Posterior cingulate gyrus (tissue), 11 donors: ENCODE measurements at places on chromosomes 2 and 18.

DNA sequence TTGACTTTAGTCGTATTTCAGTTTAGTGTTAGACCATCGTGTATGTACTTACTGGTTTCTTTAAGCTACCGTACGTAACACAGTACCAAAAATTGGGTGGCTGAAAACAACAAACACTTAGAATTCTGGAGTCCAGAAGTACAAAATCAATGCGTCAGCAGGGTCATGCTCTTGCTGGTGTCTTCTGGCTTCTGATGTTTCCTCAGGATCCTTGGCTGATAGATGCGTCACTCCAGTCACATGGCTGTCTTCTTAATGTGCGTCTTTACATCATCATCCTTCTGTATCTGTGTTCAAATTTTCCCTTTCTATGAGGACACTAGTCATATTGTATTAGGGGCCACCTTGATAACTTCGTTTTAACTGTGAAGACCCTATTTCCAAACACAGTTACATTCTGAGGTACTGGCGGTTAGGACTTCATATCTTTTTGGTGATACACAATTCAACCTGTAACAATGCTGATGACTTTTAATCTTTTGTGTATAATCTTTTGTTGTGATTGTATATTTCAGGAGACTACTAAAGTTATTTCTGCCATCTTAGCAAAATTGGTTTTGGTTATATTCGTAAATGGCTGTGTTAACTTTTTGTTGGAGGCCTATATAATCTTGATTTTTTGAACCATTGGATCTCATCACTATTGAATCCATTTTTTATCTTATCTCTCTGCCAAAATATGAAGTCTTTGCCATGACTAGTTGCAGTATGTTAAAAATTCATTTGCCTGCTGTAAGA is 25.4 kb downstream of the ACTR3 start:
- DNase-seq, result no peak

DNA sequence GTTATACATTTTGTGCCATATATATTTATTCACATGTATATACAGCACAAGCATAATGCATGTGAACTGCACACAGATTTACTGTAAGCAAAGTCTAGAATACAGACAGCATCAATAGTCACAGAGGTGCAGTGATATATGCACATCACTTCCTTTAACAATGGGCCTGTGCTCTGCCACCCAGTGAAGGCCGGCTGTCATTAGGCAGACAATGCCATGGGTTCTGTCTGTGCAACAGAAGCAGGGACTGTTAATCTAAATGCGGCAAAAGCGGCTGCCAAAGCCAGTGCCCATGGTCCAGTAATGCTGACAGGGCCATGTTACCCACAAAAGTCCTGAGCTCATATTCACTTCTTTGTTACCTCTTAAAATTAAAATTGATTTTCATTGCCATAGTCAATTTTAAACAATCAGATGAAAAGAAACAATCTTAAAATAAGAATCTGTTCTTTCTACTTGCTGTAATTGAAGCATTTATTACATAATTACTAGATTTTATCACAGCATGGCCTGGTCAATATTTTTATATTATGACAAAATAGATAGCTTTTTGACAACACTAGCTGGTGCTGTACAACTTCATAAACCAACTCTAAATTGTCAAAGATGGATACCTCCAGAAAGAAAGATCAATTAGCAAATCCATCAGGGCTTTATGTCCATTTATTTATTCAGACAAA is 232.0 kb downstream of the STK39 start:
- no peak for DNase-seq

DNA sequence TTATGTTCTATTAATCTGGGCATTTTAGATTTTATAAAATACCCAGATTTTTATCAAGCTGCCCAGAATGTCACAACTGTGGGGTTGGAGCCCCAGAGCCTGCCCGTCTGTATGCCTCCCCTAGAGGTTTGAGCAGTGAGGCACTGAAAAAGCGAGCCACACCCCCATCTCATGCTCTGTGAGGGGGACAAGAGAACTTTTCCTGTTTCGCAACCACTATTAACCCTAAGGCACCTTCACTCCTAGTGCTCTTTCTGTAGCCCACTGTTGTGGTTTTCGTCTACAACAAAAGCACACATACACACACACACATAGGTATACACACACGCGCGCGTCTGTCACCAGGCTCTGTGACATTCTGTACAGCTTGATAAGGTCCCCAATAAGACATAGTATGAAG is 38.0 kb downstream of the DCDC2C start:
- no peak for DNase-seq

DNA sequence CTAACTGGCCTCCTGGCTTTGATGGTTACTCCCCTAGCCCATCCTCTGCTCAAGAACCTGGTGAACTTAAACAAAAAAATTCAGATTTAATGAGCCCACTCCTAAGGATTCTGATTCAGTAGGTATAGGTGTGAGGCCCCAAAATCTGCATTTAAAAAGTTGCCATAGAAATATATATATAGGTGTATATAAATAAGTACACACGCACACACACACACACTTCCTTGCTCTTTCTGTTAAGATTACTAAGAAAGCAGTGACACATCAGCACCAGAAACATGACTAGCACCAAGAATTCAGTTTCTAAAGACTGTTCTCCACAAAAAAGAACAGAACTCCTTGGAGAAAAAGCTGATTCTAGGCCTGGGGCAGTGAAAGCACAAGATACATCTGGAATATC is 17.8 kb downstream of the EML6 start:
- DNase-seq, result no peak
